Psoas muscle (tissue), 8 donors: ENCODE measurements at places on chromosomes 1 and 21. TPM values are rescaled to one million over a fixed set of nuclear protein-coding genes. Genes with fewer than 3 reads are reported as not detected.

- no peak for DNase-seq
- no peak overlapping the region for H3K27ac ChIP-seq
- no peak overlapping the region for H3K4me3 ChIP-seq
- H3K4me1 ChIP-seq = no peaks in the 10 kb centered on the region
These were observed 16.1 kb downstream of the TIE1 start for GRCh38 chr1:43316738-43317520.

DNA sequence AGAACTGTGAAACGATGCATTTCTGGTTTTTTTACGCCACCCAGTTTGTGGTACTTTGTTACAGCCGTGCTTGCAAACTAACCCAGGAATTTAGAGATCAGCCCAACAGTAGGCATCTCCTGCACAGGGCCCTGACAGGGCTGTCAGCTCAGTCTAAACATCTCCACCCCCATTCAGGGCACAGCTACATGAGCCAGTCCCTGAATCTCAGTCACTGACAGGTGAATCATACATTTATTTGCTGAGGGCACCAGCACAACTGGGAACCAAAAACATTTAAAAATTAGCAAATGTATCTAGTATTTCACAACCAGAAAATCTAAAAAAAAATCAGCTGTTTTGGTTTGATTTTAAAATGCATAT, 30.7 kb downstream of the PRDX6 start:
- H3K27me3 ChIP-seq = no peaks in the 10 kb centered on the region
- no peak overlapping the region for H3K4me3 ChIP-seq
- no peaks in the 10 kb centered on the region for H3K36me3 ChIP-seq
- no peak overlapping the region for H3K27ac ChIP-seq
- no peaks in the 10 kb centered on the region for H3K4me1 ChIP-seq
- no peak for DNase-seq

- H3K27me3 ChIP-seq = no peaks in the 10 kb centered on the region
- H3K4me3 ChIP-seq = no peak overlapping the region
- no peak for DNase-seq
- H3K4me1 ChIP-seq = no peaks in the 10 kb centered on the region
These were observed 21.5 kb downstream of the INAVA start for GRCh38 chr1:200916152-200916551.

DNA sequence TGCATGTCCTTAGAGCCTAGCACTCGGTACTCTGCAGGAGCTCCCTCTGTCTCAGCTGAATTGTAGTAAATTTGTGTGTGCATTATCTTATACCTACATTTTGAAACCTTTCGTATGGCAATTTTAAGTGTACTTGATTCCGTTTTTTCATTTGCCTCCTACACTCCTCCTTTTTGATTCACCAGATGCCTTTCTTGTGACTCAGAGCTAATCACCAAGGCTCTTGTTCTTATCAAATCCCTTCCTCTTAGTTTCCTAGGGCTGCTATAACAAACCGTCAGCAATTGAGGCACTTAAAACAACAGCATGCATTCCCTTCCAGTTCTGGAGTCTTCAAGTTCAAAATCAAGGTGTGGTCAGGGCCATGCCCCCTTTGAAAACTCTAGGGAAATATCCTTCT, 261.0 kb downstream of the ASTN1 start:
- no peak overlapping the region for H3K27ac ChIP-seq
- H3K27me3 ChIP-seq = peaks cover 34% of the 10 kb centered on the region
- no peak overlapping the region for H3K4me3 ChIP-seq
- DNase-seq = no peak
- H3K36me3 ChIP-seq = no peaks in the 10 kb centered on the region
- no peaks in the 10 kb centered on the region for H3K4me1 ChIP-seq

Gene ZRANB2
- 41.6 TPM for total RNA-seq

Gene TSTD1
- 5.3 TPM for total RNA-seq

Gene CAPN2
- total RNA-seq = 106 TPM

Gene CD244
- total RNA-seq = 0.12 TPM

Gene FAM151A
- total RNA-seq = not detected
